ENCODE measurements at places on chromosomes 2 and 18.

DNA sequence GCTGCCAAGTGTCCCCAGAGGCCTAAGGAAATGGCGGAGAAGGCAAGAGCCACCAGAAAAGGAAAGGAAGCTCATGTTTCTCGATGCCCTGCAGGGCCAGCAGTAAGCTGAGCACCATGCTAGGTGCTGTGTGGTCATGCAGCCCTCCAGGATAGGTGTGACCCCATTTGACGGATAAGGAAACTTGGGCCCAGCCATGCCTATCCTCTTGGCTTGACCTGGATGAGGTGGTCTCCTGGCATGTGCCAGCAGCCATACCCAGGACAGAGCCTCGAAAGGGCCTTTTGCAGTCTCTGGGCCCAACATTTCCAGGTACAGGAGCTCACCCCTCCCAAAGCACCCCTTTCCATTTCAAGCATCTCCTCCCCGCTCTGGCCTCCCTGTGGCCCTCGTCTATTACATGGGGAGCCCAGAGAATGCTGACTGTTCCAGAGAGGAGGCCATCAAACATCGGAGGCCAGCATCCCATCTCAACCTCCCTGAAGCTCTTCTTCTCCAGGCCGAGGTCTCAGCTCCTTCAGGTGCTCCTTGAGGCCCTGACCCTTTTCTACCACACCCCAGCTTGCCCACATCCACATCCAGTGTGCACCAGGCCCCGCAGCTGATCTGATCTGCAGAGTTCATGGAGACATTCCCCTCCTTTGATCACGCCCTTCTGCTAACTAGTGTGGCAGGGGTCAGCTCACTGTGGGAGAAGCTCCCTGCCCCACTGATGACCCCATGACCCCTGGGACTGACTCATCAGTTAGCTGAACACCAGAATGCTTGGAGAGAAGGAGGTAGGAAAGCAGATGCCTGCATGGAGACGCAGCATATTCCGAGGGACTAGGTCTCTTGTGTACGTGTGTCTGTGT lies 208.4 kb downstream of the TNS1 start:
- no peak overlapping the region for H3K27ac ChIP-seq
- no peak overlapping the region for H3K4me3 ChIP-seq
- H3K36me3 ChIP-seq: no peaks in the 10 kb centered on the region
- H3K4me1 ChIP-seq: peaks cover 19% of the 10 kb centered on the region
- DNase-seq: no peak

DNA sequence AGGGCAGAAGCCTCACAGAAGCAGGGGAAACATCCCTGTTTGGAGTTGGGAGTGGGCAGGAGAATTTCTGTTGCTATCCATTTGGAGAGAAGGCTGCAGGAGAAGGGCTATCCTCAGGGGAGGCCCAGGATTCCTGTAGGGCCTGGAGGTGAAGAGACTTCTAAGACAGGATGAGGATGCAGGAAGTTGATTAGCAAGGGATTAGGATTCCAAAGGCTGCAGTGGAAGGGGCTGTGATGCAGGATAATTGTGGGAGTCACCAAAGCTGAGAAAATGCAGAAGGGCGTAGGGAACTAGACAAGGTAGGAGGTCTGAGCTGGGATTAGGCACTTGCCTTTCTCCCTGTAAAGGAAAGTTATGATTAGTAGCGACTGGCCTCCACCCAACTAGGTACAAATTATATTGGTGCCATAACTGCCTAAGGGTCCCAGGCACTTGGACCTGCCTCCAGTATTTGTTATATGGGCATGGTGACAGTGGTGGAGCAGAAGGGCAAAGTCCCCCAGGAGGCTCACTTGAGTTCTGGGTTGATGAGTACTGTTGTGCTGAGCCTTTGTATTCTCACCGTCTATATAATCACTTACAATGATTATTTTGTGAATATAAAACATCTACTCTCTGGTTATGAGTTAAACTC lies 96.4 kb upstream of the MSTN start:
- no peaks in the 10 kb centered on the region for H3K36me3 ChIP-seq
- no peaks in the 10 kb centered on the region for H3K4me1 ChIP-seq
- peaks cover 5% of the 10 kb centered on the region for H3K27me3 ChIP-seq
- H3K27ac ChIP-seq: no peak overlapping the region

GRCh38 chr2:28345619-28346018 lies 47.0 kb upstream of the FOSL2 start:
- H3K27me3 ChIP-seq: no peaks in the 10 kb centered on the region
- no peak overlapping the region for H3K27ac ChIP-seq
- H3K4me3 ChIP-seq: no peak overlapping the region
- DNase-seq: no peak
- H3K36me3 ChIP-seq: no peaks in the 10 kb centered on the region

DNA sequence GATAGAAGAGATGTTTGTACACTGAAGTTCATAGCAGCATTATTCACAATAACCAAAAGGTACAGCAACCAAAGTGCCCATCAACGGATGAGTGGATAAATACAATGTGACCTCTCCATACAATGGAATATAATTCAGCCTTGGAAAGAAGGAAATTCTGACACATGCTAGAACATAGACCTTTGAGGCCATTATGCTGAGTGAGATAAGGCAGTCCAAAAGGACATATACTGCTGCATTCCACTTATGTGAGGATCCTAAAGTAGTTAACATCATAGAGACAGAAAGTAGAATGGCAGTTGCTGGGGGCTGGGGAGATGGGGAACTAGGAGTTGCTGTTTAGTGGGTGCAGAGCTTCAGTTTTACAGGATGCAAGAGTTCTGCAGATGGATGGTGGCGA lies 38.2 kb upstream of the GLI2 start:
- H3K36me3 ChIP-seq: no peaks in the 10 kb centered on the region
- H3K27ac ChIP-seq: no peak overlapping the region
- no peak for DNase-seq
- no peaks in the 10 kb centered on the region for H3K27me3 ChIP-seq
- H3K4me3 ChIP-seq: no peak overlapping the region
- H3K4me1 ChIP-seq: peaks cover 4% of the 10 kb centered on the region

DNA sequence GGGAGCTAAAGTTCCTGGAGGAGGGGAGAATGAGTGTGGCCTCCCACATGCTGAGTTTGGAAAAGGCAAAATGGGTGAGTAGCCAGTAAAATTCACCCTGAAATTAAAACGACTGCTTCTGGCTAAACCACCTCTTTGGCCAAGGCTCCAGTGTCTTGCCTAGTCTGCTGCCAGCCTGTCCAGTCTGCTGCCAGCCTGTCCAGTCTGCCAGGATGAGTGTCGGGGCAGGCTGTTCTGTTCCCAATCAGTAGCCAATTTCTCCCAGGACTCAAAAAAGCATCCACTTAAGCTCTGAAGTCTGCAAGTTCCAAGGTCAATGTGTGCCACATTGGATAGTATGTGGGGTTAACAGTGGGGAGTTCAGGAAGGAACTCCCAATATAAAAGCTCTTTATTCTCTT lies 134.6 kb upstream of the KLHL29 start:
- H3K4me3 ChIP-seq: no peak overlapping the region
- no peaks in the 10 kb centered on the region for H3K27me3 ChIP-seq
- no peaks in the 10 kb centered on the region for H3K4me1 ChIP-seq

- no peak overlapping the region for H3K27ac ChIP-seq
- no peaks in the 10 kb centered on the region for H3K27me3 ChIP-seq
- no peak for DNase-seq
- no peak overlapping the region for H3K4me3 ChIP-seq
Observed at GRCh38 chr2:240392948-240393830, 42.3 kb upstream of the GPC1 start.

GRCh38 chr2:99395589-99396130 lies 58.5 kb downstream of the EIF5B start:
- DNase-seq: no peak
- peaks cover 79% of the 10 kb centered on the region for H3K36me3 ChIP-seq
- no peaks in the 10 kb centered on the region for H3K27me3 ChIP-seq
- no peak overlapping the region for H3K27ac ChIP-seq

Data from B cell (primary cell).